ENCODE measurements at places on chromosomes 16 and 17. TPM values are rescaled to one million over a fixed set of nuclear protein-coding genes. Genes with fewer than 3 reads are reported as not detected.

GRCh38 chr17:29341726-29342125, 47.8 kb upstream of the NUFIP2 start:
- H3K4me1 ChIP-seq = no peaks in the 10 kb centered on the region
- H3K4me3 ChIP-seq = no peak overlapping the region
- DNase-seq = no peak
- H3K36me3 ChIP-seq = no peaks in the 10 kb centered on the region

The ABCC11 gene
- not detected for total RNA-seq

GRCh38 chr17:81246679-81247338, 7.7 kb downstream of the NDUFAF8 start:
- no peaks in the 10 kb centered on the region for H3K27me3 ChIP-seq
- no peak overlapping the region for H3K4me3 ChIP-seq
- peaks cover 4% of the 10 kb centered on the region for H3K36me3 ChIP-seq
- DNase-seq = no peak

DNA sequence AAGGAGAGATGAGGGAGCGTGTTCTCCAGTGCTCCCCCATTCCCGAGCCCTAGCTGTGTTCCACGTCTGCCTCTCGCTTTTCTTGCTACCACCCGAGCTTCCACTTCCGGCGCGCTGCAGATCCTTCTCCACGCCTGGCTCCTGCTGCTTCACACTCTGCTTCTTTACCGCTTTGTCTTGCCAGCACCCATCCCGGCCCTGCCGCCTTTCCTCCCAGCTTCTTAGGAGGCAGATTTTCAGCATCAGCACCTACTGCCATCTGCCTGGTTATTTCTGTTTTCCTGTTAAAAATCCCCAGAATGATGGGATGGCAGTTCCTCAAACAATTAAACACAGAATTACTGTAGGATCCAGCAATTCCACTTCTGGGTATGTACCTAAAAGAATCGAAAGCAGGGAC, 64.7 kb downstream of the ELAC2 start:
- H3K4me3 ChIP-seq = no peak overlapping the region
- H3K27ac ChIP-seq = no peak overlapping the region
- H3K36me3 ChIP-seq = no peaks in the 10 kb centered on the region
- H3K27me3 ChIP-seq = no peaks in the 10 kb centered on the region

The NDRG4 gene
- 5.7 TPM for total RNA-seq

The NPIPB13 gene
- total RNA-seq = 20.5 TPM

The KRT14 gene
- total RNA-seq = not detected

Measured in kidney (tissue), 22 donors.